ENCODE measurements at places on chromosomes 4 and X. TPM values are rescaled to one million over a fixed set of nuclear protein-coding genes. Genes with fewer than 3 reads are reported as not detected.

Gene GATA1
- not detected for total RNA-seq

DNA sequence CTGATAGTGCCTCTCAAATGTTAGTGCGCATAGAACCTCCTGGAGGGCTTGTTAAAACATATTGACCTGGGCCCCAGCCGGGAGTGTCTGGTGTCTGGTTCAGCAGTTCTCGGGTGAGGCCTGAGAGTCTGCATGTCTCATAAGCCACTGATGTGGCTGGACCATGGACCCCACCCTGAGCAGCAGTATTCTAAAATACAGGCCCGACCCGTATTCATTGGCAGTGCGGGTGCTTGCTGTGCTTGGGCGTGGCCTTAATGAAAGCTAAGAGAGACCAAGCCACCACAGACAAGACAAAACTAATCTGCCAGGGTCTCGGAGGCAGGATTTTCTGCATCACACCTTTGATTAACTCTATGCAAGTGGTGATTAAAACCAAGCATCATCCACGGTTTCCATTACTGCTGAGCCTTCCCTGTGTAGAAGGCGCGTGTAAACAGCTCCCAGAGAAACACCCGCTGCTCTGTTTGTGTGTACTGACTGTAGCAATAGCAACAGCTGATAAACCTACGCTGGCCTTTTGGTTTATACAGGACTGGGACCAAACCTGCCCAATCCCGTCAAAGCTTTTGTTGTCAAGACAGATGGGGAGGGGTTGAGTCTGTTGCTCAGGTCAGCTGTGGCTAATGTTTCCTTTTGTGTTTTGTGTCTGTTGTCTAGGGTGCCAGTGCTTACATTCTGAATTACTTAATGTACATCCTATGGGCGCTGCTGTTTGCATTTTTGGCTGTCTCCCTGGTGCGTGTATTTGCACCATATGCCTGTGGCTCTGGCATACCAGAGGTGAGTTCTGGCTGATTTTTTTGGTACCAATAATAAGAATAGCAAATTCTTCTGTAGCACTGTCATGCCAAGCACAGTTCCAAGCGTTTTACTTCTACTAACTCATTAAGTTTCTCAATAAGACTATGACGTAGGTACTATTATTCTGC, 40.8 kb downstream of the CLCN4 start:
- DNase-seq, result no peak

DNA sequence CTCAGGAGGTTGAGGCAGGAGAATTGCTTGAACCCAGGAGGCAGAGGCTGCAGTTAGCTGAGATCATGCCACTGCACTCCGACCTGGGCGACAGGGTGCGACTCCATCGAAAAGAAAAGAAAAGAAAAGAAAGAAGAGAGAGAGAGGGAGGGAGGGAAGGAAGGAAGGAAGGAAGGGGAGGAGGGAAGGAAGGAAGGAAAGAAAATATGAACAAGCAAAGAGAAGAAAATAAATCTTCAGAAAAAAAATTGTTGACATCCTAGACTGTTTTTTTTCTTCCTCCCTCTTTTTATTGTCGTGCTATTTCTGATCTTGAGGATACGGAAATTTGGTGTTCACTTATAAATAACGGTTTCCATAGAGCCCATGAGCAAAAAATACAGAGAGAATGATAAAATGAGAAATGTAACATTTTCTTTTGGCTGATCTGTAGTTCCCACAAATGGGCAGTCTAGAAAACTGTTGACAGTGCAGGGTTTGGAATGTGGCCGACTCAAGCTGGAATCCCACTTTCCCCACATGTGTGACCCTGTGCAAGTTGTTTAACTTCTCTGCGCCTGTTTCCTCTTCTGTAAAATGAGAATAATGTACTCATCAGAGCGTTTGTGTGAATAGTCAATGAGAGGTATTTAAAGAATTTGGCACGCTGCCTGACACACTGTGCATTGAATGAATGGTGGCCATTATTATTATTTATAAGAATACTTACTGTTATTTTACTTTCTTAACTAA, 19.4 kb downstream of the SORBS2 start:
- DNase-seq, result no peak

Gene CXCL10
- total RNA-seq, result not detected

- no peak for DNase-seq
These were observed 123.4 kb upstream of the GUCY1A1 start for GRCh38 chr4:155543126-155543765.

Gene IL2RG
- total RNA-seq, result 351 TPM

GRCh38 chrX:115949900-115950822, 220.4 kb upstream of the AGTR2 start:
- DNase-seq, result no peak

DNA sequence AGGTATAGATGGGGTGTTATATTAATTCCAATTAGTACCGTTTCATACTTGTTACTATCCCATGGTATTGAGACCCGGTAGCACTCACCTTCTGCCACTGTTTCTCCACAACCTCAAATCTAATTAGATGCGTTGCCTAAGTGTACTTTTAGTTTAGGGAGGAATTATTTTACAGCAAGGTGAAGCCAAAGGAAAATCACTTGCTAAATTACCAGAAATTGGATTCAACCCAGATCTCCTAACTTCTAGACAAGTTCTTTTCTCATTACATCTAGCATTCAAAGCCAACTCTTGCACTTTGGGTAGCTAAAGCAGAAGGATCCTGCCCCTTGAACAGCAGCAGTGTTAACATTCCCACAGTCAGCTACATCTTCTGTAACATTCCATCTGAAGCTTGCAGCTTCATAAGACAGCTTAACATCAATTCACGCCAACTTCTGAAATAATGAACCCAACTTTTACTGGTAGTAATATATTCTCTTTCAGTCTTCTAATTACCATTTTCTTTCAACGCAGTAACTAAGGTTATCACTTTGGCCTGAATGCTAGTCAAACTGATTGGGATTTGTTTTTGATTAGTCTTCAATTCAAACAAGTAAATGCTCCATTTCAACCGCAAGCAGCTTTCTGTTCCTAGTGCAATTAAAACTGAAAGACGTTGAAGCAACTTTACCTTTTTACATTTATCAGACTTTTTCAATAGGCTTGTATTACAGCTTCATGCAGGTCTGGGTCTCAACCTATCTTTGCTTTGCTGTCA, 934 bp upstream of the SEC31A start:
- DNase-seq, result no peak
